Stimulated activated CD8-positive, alpha-beta memory T cell treated with anti-CD3 and anti-CD28 coated beads, Interleukin-12 subunit alpha, Interleukin-12 subunit beta, amount 100 ng/mL, for 1 hour (primary cell): ENCODE measurements at places on chromosomes 3 and 15.

DNA sequence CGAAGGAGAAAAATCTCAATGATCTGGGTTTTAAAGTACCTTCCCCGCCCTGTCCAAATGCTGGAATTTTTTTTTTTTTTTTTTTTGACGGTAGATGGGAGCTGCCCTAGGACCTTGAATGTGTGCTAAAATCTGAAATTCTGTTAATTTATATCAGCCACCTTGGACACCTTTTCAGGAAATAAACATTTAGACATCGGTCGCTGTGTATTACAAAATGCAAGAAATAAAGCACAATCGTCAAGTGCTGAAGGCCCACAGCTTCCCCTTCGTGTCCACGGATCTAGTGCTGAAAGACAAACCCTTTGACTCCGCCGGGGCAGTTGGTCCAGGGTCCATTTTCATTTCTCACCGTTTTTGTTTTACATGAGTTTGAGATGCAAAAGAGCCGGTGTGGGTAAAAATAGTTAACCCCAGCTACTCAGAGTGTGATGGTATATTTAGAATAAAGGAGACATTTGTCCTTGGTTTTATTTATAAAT is 90.2 kb upstream of the CHD2 start:
- DNase-seq, result no peak

GRCh38 chr15:60526127-60526616 is 47.2 kb upstream of the ICE2 start:
- no peak for DNase-seq

DNA sequence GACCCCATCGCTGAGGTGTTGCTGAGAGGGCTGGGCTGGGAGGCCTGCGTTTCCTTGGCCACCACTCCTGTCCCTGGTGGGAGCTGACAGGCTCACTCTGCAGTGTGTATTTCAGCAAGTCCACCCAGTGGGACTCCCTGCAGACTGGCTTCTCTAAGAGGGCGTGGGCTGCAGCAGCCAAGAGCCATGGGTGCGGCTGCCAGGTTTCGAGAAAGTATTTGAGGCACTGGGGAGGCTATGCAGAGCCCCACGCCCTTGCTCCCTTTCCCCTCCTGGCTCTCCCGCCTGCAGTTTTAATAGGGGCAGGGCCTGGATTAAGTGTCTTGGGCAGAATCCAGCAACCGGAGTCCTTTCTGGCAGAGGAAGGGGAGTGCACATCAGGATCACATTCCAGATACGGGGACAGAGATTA is 242.1 kb downstream of the THSD4 start:
- DNase-seq, result no peak

- DNase-seq, result no peak
Measured at GRCh38 chr3:186406669-186407635, 44.9 kb upstream of the DGKG start.

DNA sequence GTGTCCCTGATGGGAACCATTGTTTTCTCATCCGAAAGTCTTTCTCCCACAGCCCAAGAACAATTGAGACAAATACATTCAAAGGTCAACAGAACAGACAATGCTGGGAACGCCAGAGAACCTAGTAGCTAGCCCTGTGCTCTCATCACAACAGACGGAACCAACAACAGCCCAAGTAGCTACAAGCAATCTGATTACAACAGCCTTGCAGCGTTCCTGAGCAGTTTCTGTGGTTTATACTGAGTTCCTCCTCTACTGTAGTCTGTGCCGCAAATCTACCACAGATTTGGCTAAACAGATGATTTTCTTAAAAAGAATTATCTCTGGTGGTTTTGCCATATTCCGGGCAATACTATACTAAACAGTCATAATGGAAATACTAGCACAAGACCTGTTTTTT is 435.6 kb downstream of the MECOM start:
- DNase-seq, result no peak

DNA sequence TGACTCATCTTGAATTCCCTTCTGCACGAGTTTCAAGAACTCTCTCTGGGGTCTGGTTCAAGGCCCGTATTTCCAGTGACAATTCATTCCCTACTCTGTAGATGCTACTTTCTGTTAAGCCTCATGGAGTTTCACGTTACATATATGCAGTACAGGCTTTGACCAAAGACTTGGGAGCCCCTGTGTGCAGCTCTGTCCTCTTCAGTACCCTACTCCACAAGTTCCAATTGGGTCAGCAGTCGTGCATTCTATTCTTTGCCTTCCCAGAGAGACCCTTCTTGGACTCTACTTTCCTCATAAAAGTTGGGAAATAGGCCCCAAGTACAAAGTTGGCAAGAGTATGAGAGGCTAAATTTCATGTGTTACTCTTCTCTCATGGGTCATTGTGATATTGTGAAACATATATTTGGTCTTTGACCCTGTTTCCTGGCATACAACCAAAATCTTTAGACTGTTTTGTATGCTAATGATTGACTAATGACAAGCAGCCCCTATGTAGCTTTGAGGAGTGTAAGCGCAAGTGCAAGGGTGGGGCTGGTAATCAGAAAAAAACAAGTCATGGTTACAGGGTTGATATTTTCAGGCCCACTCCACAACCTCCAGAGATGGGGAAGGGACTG is 15.0 kb upstream of the CCDC50 start:
- no peak for DNase-seq

DNA sequence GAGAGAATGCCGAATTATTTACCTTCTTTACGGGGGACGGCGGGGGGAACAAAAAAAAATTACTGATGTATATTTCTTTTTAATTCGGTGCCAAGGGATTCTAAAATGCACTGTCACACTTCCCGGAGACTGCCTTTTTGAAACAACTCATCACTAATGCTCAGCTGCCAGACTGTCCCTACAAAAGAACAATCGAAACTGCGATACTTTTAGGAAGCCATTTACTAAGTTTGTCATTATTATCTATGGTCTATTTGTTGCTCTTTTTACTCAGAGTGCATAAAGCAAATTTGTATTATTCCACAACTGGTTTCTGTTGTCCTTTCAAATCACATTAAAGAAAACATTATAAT is 60.8 kb downstream of the TM4SF4 start:
- no peak for DNase-seq

DNA sequence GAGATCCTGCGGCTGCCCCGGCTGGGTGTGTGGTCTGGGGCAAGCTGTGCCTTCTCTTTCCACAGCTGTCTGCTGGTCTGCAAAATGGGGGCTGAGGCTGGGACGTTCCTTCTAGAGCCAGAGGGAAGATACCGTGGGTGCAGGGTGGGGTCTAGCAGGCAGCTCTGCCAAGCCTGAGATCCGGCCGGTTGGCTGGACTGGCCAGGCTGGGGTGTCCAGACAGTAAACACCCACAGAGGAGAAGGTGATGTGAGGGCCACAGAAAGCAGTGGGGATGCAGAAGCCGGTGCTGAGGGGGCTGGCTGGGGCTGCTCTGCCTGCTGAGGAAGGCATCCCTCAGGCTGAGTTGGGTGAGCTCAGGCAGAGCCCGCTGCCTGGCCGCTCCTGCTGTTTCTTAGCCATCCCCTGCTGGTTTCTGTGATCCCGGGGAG is 46.1 kb downstream of the FBLN2 start:
- no peak for DNase-seq

GRCh38 chr3:52841211-52841980 is 6.6 kb upstream of the MUSTN1 start:
- no peak for DNase-seq

GRCh38 chr3:25281041-25281731 is 146.9 kb upstream of the RARB start:
- no peak for DNase-seq

GRCh38 chr15:69876064-69876940 is 221.4 kb downstream of the TLE3 start:
- no peak for DNase-seq

DNA sequence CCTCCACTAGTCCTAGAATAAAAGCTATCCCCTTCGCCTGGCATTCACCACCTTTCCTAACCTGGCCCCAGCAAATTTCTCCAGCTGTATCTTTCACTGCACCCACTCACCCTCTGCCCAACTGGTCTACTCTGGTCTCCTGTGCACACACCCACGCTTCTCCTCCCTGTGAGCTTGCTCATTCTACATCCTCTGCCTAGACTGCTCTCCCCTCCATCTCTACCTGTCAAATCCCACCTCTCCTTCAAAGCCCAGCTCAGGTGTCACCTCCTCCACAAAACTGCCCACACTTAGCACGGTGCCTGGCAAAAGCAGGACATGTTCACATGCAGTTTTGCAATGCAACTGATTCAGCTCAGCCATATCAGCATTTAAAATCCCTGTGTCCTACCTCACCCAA is 45.8 kb upstream of the NTRK3 start:
- no peak for DNase-seq

- no peak for DNase-seq
Measured at GRCh38 chr15:60264566-60264965, 133.2 kb downstream of the ANXA2 start.

DNA sequence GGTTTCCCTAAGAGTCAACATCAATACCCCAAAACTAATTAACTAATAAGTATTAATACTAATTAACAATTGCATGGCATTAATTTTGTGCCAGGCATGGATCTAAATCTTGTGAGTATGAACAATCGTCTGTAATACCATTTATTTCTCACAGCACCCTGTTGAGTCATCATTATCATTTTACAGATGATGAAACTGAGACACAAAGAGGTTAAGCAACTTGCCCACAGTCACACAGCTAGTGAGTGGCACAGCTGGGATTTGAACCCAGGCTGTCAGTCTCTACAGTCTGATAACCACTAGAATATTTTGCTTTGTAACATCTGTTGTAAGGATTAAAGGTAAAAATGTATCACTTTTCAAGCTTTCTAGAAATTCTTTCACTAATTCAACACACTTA is 423.4 kb upstream of the WNT5A start:
- DNase-seq, result no peak

DNA sequence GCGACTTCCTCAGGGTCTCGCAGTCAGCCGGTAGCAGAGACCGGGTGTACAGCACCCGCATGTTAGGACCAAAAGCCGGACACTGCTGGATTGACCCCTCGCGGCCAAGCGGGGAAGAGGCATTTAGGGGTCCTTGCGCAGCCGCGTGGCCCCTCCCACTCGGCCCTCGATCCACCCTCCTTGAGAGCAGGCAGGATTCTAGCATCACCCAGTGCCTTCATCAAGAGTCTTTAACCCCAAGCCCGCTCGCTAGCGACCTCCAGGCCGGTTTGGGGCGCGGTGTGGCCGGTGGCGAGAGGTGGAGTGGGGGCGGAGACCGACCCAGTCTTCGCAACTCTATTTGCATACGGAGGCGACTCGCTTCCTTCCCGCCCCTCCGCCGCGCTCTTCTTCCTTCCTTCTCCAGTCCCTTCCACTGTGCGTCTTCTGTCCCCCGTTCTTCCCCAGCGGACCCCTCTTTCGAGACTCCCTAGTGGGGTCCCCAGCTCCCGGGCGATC is at the start of gene ST6GAL1:
Gene ST6GAL1 (plus strand): TSS at position 384 of the 498 bp plus-strand sequence. CDS start 112,178 bp downstream, outside the sequence.
- peak; percentile 38 for DNase-seq

GRCh38 chr3:188397766-188398705 is 244.1 kb downstream of the LPP start:
- no peak for DNase-seq

DNA sequence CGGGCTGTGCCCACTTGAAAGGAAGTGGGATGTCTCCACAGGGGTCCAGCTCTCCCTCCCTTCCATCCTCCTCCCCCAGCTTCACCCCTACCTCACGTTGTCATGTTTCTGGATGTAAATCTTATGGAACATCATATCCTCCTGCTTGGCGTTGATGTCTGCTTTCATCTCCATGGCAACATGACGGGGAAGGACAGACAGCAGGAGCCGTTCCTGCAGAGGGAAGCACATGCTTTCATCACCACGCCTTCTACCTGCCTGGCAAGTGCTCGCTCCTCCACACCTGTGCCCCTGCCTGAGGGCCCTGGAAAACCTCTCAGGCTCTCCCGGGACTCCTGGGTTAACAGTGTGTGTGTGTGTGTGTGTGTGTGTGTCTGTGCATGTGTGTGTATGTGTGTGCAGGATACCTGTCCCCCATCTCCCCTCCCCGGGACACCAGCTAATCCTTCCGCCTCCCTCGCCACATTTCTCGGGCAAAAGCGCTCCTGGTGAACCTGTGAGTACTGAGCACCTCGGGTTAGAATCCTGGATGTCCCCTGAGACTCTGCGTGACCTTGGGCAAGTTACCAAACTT is 101.1 kb downstream of the ADCY5 start:
- DNase-seq, result no peak

DNA sequence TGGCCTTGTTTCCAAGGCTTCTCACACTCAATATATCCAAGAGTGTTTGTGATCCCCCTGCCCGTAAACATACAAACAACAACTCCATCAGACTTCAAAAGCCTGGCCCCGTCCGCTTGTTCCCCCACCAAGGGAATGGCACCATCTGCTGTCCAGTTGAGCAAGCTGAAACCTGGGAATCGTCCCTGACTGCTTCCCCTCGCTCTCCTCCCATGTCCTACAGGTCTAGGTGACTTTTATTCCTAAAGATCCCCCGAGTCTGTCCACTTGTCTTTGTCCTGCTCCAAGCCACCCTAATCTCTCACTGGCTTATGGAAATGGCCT is 27.9 kb upstream of the FAM174B start:
- no peak for DNase-seq

DNA sequence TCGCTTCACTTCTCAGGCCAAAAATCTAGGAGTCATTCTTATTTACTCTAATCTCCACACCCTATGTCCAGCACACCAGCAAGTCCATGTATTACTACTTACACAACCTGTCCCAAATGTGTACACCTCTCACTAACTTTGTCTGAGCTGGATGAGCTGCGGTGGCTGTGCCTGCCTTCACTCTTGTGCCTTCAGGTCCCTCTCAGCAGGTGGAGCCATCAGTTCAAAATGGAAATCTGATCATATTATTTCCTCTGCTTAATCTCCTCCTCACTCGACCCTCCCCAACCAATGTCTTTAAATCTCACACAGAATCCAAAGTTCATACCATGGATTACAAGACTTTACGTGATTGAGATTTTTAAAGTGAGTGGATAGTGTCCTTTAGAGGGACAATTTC is 82.8 kb downstream of the SSR3 start:
- DNase-seq, result no peak

DNA sequence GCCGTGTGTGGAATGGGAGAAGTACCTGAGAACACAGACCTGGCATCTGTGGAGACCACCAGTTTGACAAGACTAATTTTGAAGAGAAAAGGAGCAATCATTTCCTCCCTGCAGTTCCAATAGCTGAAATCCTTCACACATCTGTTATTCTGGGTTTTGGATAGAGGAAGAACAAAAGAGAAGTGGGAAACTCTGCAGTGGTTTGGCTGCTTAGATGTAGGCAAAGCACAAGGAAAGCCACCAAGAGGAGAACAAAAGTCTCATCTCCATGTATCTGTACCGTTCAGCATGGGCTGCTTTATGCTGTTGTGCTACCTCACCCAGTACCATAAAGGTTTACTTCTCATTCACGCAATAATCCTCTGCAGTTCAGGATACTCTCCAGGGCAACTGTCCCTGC is 153.1 kb upstream of the COL8A1 start:
- no peak for DNase-seq

- DNase-seq, result no peak
Measured at GRCh38 chr3:126442856-126443242, 32.8 kb downstream of the ZXDC start.
